HT1080 (cell line): ENCODE measurements at places on chromosomes 11 and 22. TPM values are rescaled to one million over a fixed set of nuclear protein-coding genes. Genes with fewer than 3 reads are reported as not detected.

SCGB1A1 gene
- not detected in 2 replicates for total RNA-seq

MN1 gene
- total RNA-seq = 0.37 and 0.69 TPM in 2 replicates

UBQLN3 gene
- not detected in 2 replicates for total RNA-seq

LRRN4CL gene
- 0.13 and 0.20 TPM in 2 replicates for total RNA-seq

TCN1 gene
- 0.30 and 4.1 TPM in 2 replicates for total RNA-seq

CECR2 gene
- 0.02 TPM in 1 of 2 replicates, not detected in the other for total RNA-seq

STK33 gene
- 8.6 and 11.6 TPM in 2 replicates for total RNA-seq

ZNF280A gene
- total RNA-seq = 2.5 and 2.6 TPM in 2 replicates

PRODH gene
- 0.03 and 0.06 TPM in 2 replicates for total RNA-seq

NFAM1 gene
- total RNA-seq = not detected in 2 replicates
